ENCODE measurements at places on chromosomes 3 and 15.

DNA sequence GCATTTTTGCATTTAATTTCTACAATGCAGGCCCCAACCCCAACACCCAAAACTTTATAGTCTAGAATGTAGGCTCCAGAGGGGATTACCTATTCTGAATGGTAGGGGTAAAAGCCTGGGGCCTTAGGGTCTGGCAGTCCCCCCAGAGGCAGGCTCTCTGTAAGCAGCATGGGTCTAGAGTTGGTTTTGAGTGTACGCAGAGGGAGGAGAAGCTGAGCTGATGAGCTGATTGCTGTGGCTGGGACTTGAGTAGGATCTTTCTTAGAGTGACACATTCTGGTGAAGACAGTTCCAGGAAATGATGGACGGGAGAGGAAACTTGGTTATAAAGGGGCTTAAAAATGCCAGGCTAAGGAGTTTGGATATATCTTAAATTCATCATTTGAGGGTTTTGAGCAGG, 2.1 kb downstream of the LPP start:
- no peak for DNase-seq

GRCh38 chr3:171772427-171773056, 37.7 kb downstream of the PLD1 start:
- DNase-seq: peak; percentile 32

DNA sequence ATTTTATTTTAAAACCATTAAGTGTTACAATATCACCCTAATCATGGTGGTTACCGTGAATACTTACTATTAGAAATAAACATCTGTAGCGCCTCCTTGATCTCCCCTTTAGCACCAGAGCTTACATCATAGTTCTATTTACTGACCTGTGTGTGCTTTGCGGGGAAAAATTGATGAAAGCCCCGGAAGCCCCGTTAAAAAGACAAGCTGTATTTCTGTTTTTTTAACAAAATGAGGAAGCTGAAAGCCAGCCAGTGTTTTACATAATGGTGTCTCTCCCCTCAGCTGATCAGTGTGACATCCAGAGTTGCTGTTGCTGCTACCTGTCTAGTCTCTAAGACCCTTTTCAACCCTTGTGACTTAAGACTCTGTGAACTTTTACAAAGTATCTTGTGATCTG, 100.8 kb downstream of the OPA1 start:
- DNase-seq: no peak

DNA sequence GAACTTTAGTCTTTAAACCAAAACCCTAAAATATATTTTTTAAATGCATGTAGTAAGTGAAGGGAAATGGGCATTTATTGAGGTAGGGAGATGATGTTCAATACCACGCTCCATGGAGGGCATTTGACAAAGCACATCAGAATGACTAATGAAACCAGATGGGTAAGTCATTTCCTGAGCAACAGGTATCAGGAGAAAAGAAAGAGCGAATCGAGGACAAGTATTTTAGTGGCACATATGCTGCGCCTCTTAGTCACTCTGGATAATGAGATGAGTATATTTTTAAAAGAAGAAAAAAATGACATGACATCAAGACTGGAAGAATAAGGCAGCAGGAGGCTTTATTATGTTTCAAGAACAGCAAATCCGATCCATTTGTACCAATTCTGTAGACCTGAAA, 129.0 kb upstream of the ARHGEF3 start:
- no peak for DNase-seq

- DNase-seq: no peak
Observed at GRCh38 chr3:146953511-146953981, 348.4 kb upstream of the PLSCR5 start.

GRCh38 chr15:36622197-36622795, 42.9 kb downstream of the CDIN1 start:
- DNase-seq: no peak

DNA sequence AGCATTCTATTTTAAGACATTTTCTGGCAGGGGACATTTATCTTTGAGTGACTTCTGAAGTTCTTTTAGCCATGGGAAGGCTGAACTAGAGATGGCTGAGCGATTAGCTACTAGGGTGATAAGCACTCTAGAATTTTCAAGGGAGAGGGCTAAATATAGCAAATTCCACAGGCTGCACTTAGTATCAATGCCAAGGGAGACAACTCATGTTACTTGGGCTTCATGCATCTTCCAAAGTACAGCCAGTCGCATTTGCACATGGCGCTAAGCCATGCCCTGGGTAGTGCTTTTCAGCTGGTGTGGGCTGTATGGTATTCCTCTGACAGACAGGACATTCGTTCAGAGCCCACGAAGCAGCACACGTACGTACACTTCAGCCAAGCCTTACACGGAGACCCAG, 69.6 kb downstream of the RYR3 start:
- DNase-seq: no peak

GRCh38 chr3:87900061-87900460, 158.7 kb downstream of the CGGBP1 start:
- DNase-seq: no peak

- DNase-seq: no peak
Observed at GRCh38 chr15:66803749-66804148, 101.7 kb downstream of the SMAD6 start.

- no peak for DNase-seq
Observed at GRCh38 chr15:22903961-22904534, 65.6 kb downstream of the NIPA2 start.

DNA sequence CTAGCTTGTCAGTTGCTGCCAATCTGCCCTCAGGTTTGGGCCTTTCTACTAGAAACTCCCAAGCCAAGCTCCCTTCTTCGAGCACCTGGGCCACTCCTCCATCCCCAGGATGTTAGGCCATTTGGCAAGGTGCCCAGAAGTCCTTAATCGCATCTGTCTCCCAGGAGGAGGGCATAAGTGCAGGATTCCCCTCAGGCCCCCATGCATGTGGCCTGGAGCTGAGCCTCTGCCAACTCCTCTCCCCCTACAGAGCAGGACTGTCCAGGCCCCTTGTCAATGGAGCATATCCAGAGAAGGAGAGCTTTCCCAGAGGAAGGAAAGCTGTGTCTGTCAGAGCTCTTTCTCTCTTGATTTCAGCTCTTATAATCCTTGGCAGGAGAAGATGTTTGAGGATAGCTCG, 182.6 kb upstream of the ROPN1 start:
- no peak for DNase-seq

GRCh38 chr3:139454346-139454745, 22.0 kb downstream of the RBP2 start:
- no peak for DNase-seq

- no peak for DNase-seq
Observed at GRCh38 chr3:12224181-12225147, 64.4 kb upstream of the PPARG start.

GRCh38 chr15:81024936-81025335, 24.2 kb downstream of the TLNRD1 start:
- no peak for DNase-seq

GRCh38 chr15:95464509-95464908, 866.0 kb upstream of the NR2F2 start:
- no peak for DNase-seq

- no peak for DNase-seq
Observed at GRCh38 chr3:4899710-4900109, 79.5 kb upstream of the BHLHE40 start.

GRCh38 chr15:69081310-69082004, 67.0 kb downstream of the NOX5 start:
- no peak for DNase-seq

GRCh38 chr15:59685737-59686297, 3.3 kb downstream of the BNIP2 start:
- DNase-seq: no peak

GRCh38 chr15:97786741-97787140, 173.8 kb upstream of the ARRDC4 start:
- DNase-seq: no peak

GRCh38 chr15:66779331-66780009, 77.4 kb downstream of the SMAD6 start:
- no peak for DNase-seq

DNA sequence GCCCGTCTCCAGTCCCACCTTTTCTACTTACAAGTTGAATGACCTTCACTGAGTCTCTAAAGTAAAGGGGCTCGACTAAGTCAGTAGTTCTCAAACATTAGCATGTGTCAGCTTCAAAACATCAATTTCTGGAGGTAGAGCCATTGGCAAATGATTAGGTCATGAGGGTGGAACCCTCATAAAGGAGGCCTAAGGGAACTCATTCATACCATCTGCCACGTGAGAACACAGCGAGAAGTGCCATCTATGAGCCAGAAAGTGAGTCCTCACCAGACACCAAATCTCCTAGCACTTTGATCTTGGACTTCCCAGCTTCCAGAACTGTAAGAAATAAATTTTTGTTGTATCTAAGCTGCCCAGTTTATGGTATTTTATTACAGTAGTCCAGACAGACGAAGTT, 129.8 kb downstream of the MEX3B start:
- DNase-seq: no peak

GRCh38 chr3:145134738-145135137, 1026.2 kb downstream of the PLOD2 start:
- no peak for DNase-seq

- DNase-seq: no peak
Observed at GRCh38 chr3:61944726-61945125, 383.4 kb downstream of the PTPRG start.

DNA sequence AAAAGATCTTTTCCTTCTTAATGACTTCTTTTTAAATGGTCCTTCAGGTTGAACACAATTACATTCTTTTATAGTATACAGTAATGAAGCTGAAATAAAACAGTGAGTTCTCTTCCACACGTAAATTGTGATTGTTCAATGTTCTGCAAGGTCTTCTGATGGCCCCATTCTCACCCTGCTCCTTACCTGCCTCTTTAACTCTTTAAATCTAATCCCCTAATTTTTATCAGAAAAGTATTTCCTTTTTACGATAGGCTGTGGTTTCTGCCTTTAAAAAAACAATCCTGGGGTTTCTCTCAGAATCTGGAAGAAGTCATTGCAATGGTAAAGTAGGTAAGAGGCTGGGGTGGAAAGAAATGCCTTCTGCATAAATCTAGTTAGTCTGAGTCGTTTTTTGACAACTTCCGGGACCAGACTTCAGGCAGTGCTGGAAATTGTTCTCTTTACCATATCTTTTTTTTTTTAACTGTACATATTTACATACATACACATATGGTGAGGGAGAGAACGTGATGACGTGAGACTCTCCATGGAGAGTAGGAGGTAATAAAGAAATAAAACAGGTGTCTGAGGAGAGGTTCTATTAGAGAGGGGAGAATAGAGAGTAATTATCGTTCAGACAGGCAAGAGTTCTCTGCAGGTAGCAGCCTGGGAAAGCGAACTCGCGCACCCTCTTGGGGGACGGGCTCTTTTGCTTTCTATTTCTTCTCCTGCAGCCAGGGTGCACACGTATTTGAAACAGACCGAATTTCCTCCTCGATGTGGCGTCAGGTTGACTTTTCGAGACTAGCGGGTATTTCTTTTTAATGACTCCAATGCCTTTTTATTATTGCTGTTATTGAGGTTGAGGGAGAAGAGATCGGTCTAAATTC, at the start of gene SIDT1:
Gene SIDT1 (plus strand): TSS at position 730 of the 872 bp plus-strand sequence. CDS start 467 bp downstream, outside the sequence.
- no peak for DNase-seq

DNA sequence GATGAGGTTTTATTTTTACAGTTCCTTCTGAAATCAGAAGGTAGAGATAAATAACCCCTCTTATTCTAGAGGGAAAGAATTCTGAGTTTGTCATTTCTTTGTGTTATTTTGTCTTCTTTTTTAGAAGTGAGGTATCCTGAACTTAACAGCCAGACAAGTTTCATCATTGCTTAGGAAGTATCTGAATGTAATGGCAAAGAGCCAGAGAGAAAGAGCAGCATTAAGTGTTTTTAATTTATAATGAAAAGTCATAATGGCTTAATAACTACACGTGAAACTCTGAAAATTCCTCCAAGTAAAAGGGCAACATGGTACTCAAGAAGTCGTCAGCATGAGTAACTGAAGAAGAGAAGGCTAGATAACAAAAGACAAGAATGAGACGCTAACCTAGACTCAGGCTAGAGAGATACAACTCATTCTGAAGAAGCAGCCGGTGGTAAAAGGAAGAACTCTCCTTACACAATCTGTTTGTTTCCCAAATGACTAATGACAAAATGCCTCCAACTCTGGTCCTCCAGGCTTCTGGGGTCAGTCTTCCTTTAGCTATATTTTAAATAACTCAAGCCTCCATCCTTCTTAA, 116.2 kb upstream of the NECTIN3 start:
- no peak for DNase-seq

DNA sequence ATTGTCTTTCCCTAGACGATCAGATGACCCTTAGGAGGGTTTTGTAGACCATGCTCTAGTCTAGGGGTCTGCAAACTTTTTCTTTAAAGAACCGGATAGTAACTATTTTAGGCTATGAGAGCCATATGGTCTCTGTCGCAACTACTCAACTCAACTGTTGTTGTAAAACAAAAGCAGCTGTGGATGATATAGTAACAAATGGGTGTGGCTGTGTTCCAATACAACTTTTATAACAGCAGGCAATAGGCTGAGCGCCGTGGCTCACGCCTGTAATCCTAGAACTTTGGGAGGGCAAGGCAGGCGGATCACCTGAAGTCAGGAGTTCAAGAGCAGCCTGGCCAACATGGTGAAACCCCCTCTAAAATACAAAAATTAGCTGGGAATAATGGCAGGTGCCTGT, 6.1 kb upstream of the CMTM6 start:
- no peak for DNase-seq

GRCh38 chr15:92655178-92655995, at the start of gene FAM174B:
TSS of gene FAM174B (minus strand) at chr15:92655775.
- DNase-seq: no peak

DNA sequence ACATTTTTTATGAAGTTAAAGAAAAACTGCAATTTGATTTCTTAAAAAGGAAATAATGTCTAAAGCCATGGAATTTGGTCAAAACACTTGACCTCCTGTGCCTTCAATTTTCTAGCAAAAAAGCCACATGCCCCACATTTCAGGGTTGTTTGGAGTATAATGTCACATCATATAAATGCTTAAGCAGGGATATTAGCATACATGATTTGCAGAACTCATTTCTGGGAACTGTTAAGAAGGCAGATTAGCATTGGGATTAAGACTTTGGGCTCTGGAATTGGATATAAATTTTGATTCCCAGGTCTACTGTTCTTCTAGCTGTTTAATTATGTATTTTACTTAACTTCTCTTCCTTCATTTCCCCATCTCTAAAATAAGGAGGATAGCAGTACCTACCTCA, 59.2 kb downstream of the CDIN1 start:
- DNase-seq: no peak

- DNase-seq: no peak
Observed at GRCh38 chr3:128168836-128169235, 15.6 kb downstream of the EEFSEC start.

- no peak for DNase-seq
Observed at GRCh38 chr3:136239094-136239493, 11.0 kb upstream of the PCCB start.

DNA sequence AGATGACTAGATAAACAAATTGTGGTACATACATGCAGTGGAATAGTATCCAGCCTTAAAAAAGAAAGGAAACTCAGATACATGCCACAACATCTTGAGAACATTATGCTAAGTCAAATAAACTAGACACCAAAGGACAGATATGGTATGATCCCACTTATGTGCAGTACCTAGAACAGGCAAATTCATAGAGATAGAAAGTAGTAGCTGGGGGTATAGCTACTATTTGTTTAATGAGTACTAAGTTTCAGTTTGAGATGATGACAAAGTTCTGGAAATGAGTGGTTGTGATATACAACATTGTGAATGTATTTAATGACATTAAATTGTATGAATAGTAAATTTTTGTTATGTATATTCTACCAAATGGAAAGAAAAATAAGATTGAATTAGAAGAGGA, 477.2 kb upstream of the CFAP20DC start:
- DNase-seq: no peak

- no peak for DNase-seq
Observed at GRCh38 chr15:31974154-31974794, 56.0 kb upstream of the CHRNA7 start.

GRCh38 chr3:185716436-185717108, 108.3 kb downstream of the IGF2BP2 start:
- DNase-seq: peak; percentile 23
